ENCODE measurements at places on chromosomes 5 and 9. TPM values are rescaled to one million over a fixed set of nuclear protein-coding genes. Genes with fewer than 3 reads are reported as not detected.

Gene SMIM33
- total RNA-seq = not detected

GRCh38 chr9:3692606-3693005, 166.8 kb upstream of the RFX3 start:
- DNase-seq = no peak

DNA sequence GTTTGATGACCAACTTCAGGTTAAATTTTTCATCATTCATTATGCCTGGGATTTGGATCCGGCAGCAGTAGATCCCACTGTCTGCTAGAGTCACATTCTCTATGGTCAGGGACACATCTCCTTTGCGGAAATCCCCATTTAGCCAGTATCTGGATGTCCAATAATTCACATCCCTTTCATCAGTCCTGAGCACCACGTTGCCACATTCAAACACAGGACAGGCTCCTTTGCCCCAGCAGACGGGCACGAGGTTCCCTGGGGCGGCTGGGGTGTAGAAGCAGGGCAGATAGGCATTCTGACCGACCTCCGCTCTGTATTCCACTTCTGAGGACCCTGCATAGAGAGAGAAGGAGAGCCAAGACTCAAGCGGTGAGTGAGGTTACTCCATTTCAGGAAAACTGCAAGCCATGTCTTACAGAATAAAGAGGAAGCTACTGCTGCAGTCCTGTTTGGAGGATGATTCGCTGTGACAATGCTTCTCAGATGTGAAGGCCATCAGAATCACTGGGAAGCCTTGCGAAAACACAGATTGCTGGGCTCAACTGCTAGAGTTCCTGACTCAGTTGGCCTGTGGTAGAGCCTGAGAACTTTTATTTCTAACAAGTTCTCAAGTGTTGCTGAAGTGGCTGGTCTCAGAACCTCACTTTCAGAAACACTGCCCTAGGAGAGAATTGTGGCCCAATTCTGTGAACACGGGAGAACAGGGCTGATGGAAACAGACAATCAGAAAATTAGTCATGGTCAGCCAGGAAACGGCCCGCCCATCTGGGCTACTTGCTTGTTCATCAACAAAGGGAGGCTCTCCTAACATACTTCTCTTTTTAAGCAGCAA, 2.0 kb downstream of the HAVCR2 start:
- DNase-seq = no peak

Gene RNF208
- 3.7 TPM for total RNA-seq

- no peak for DNase-seq
Measured at GRCh38 chr9:79883073-79883645, 311.4 kb downstream of the TLE4 start.

- DNase-seq = no peak
Measured at GRCh38 chr9:130713286-130713960, 19.8 kb downstream of the EXOSC2 start.

DNA sequence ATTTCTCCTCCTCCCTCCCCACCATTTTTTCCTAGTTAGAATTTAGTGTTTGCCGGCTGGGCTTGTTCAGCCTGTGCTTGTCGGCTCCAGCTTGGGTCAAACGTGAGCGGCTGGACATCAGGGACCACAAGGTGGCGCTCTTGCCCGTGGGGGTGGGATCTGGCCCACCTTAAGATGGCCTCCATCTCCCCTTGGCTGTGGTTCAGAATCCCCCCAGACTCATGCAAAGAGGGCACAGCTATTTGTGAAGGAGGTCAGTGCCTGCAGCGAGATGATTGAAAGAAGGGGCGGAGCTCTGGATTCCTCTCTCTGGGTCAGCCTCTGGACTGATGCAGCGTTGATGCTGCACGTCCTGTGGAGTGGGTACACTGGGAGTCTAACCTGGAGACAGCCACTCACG, 283.3 kb upstream of the TUT7 start:
- peak; percentile 28 for DNase-seq

Gene PCSK1
- not detected for total RNA-seq

DNA sequence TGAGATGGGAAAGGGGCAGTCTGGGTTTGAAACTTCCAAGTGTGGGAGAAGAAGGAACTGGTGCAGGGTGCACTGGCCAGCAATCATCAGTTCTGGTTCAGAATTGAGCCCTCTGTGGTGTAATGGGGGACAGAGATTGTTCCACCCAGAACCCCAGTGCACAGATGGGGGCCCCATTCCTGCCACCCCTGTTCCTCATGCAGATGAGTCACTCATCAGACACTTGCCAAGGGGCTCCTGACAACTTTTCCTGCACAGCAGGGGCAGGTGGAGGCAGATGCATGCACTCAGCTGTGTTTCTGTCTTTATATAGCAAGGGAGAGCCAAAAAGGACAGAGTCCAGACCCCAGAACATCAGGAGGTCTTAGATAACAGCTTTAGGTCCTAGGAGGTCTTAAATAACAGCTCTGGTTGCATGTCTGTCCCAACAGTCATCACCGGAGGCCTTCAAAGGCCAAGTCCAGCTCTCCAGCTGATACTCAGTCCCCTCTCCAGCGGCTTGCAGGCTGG, 252.9 kb downstream of the HSPA4 start:
- DNase-seq = no peak

Gene AJM1
- total RNA-seq = 3.6 TPM
